ENCODE measurements at places on chromosomes 12 and 14. TPM values are rescaled to one million over a fixed set of nuclear protein-coding genes. Genes with fewer than 3 reads are reported as not detected.

The CLIP1 gene
- 81.1 TPM for total RNA-seq

The PMCH gene
- total RNA-seq, result not detected

The TCL1B gene
- not detected for total RNA-seq

The ANG gene
- total RNA-seq, result 0.40 TPM

The DENND5B gene
- total RNA-seq, result 0.94 TPM

The KIF21A gene
- 12.6 TPM for total RNA-seq

The SLC8A3 gene
- 0.20 TPM for total RNA-seq

The HOXC13 gene
- total RNA-seq, result not detected

The GPR68 gene
- 12.4 TPM for total RNA-seq

The MYH6 gene
- total RNA-seq, result not detected

The SRGAP1 gene
- total RNA-seq, result 0.05 TPM

The TBC1D30 gene
- 0.23 TPM for total RNA-seq

The GALNT8 gene
- total RNA-seq, result 1.4 TPM

GRCh38 chr12:121827351-121828099 lies 23.7 kb downstream of the SETD1B start:
- DNase-seq, result no peak

- no peak for DNase-seq
Observed at GRCh38 chr14:37816135-37816534, 220.7 kb downstream of the TTC6 start.

DNA sequence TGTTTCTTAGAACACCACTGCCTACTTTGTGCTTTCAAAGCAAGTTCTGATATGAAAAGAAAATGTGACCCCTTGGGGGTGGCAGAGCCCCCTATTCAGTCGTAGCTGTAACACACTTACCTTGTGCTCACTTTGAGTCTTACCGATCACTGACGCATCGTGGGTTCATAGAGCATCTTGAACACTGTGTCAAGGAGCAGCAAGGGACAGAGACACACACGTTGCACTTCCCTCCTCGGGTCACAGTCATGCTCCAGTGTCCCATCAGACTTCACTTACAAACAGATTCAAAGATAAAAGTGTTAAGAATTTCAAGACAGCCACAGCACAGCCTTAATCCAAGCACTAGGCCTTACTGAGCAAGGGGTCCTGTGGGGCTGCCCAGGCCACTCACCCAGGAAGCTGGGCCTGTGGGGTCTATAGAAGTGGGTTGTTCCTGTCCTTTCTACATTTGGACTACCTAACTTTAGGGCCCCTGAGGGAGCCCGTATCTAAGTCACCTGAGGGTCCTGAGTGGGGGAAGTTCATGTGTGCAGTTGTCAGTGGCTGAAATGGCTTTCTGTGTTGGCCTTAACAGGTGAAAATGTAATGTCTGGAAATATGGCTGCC lies 75.4 kb upstream of the BDKRB2 start:
- DNase-seq, result no peak

DNA sequence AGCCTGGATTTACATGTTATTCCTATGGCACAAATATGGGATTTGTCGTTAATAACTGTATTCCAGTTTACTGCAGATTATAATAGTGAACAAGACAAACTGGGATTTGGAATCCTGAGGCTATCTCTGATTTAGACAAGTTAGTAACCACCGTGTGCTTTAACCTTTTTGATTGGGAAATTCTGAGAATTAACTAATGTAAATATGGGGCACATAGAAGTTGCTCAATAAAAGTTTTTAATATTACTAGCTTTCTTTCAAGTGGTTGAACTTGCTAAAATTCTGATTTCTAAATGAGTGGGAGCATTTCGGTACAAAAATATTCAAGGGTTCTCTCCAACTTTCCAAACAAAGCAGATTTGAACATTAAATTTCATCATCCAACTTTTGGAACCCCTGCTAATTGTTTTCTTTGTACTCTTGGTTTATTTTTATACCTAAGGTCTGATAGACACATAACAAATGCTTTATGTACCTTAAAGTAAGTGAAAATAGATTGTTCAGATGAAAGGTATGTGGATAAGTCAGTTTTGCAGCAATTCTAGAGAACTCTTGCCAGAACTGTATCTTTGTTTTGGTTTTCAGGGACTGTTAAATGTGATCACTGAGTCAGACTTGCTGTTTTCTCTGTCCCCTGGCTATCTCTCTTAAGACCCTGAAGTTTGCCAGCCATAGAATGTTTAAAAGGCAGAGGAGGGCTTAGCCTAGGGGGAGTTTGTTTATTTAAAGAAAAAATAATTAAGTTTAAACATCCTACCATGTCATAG lies 57.5 kb downstream of the FRS2 start:
- no peak for DNase-seq

- DNase-seq, result no peak
Observed at GRCh38 chr14:59292921-59293534, 104.6 kb downstream of the DAAM1 start.

DNA sequence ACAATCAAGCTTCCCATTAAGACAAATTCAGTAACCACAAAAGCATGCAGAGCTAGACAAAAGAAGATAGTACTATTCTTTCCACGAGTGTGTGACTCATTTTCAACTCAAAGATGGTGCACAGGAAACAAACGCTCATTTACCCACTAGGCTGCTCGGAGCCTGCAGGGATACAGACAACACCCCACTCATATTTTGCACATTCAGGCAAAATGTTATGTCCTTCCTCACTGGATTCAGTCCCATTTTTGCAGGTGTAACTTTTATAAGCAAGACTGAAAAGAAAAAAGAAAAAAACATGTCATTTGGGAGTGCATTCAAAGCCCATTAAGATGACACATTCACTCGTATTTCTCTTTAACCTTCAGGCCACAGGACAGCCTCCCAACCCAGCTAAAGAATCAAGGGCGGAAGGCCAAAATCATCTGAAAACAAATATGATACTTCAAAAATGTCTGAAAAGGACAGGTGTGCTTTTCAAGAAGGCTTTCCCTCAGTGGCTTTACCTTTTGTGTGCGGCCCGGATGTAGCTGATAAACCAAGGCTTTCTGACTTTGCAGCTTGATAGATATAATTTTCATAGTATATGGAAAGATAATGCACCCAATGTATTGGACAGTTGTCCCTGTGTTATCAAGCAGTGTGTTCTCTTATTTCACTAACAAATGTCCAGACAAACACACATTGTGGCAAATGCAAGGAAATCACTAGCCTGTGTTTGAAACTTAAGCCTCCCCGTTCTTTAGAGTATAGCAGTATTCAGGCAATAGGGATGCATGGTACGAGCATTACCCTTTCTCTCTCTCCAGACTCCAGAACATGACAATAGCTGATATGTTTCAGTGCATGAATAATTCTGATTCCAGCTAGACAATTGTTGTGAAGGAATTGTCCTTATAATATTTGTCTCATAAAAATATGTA lies 147.8 kb upstream of the KRR1 start:
- no peak for DNase-seq

- DNase-seq, result no peak
Observed at GRCh38 chr12:12171991-12172511, 94.8 kb downstream of the LRP6 start.

DNA sequence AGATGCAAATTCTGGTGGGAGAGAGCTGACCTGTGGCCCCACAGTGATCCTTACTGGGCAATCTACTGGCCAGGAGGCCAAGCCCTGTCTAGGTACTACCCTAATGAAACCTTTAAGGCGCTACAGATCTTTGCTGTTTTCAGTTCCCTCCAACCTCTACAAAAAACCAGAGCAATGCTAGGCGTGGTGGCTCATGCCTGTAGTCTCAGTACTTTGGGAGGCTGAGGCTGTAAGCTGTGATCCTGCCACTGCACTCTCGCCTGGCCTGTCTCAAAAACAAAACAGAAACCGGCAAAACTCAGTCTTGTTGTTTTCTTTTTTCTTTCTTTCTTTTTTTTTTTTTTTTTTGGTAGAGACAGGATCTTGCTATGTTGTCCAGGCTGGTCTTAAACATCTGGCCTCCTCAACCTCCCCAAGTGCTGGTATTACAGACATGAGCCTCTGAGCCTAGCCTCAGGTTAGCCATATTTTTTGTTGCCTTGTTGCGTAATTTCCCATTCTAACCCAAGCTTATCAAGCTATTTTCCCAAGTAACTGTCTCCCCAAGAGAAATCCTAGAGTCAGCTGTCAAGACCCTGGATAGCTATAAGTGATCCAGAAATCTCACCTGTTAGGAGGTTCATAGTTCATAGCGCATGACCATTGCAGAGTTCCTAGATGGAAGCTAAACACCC lies 2.8 kb downstream of the ETFBKMT start:
- DNase-seq, result no peak

DNA sequence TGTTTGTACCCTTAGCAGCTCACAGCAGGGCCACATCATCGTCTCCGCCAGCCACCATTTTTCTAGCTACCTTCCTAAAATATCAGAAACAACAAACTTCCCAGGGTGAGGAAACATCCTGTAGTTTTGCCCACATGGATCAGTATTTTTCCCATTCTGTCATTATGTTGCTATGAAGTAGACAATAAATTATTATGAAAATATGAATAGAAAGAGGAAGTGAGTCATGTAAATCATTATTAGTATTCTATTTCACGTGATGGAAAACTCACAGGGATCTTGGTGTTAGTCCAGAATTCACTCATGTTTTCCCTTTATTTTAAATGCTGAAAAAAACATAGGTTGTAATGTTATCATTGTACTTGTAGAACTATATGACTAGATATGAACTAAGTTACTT lies 319.4 kb downstream of the SYT1 start:
- no peak for DNase-seq

DNA sequence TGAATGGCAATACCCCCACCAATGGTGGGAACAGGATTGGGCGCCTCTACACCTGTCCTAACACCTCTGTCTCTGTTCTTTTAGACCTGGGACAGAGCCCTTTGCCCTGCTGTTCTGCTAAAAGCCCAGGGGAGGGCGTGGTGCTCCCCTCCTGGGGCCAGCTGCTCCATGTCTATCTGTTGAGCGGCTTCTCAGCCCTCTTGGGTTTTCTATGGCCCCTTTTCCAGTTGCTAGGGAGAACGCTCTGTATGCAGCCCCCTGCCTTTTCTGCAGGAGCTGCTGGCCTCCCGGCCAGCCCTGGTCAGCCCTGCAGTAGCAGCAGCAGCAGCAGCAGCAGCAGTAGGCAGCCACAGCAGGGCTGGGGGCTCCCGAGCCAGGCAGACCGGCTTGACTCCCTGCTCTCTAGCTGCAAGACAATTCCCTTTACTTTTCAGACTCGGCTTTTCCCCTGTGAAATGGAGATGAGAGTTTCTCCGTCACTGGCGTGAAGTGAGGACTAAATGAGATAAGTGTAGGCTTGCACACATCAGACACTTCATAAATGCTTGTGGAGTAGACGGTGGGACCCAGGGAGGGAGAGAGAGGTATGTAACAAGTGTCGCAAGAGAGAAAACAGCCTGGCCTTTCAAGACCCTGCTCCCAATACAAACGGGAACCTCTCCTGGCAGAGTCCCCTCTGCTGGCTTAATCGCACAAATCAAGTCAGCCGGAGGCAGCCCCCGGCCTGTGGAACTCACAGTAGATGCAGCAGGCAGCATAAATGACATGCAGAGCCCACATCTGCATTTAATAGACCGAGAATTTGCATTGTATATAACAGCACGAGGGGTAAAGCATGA lies 1.0 kb downstream of the RTL1 start:
- DNase-seq, result no peak

DNA sequence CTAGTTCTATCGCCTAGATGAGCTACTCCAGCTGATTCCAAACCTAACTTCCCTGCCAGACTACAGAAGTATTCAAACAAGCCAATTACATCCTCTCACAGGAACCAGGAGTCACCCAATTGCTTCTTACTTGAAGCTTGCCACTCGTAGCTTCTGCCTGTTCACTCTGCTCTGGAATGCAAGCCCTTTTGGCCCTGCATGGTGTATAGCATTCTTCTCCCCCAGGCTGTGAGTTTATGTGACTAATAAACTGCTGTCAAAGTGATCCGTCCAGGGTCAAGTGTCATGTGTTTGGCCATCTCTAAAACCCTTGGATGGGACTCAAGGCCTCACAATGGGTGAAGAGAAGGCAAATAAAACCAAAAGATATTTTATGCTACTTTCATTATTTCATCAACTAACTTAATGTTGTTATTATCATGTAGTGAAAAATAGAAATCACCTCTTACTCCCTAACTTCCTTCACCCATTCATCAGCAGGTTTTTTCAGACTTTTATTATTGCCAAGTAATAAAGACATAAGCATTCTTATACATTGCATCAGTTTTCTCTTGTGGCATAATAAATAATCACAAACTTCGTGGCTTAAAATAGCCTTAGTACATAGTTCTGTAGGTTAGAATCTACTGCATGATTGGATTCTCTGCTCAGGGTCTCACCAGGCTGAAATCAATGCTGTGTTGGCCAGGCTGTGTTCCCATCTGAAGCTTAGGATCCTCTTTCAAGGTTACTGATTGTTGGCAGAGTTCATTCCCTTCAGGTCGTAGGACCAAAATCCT lies 1981.7 kb upstream of the FLRT2 start:
- DNase-seq, result no peak

- DNase-seq, result no peak
Observed at GRCh38 chr12:106062693-106063092, 76.1 kb downstream of the NUAK1 start.

GRCh38 chr14:101196051-101196712 lies 292.7 kb upstream of the RTL1 start:
- no peak for DNase-seq

GRCh38 chr14:58091883-58092630 lies 60.0 kb downstream of the ARMH4 start:
- no peak for DNase-seq

DNA sequence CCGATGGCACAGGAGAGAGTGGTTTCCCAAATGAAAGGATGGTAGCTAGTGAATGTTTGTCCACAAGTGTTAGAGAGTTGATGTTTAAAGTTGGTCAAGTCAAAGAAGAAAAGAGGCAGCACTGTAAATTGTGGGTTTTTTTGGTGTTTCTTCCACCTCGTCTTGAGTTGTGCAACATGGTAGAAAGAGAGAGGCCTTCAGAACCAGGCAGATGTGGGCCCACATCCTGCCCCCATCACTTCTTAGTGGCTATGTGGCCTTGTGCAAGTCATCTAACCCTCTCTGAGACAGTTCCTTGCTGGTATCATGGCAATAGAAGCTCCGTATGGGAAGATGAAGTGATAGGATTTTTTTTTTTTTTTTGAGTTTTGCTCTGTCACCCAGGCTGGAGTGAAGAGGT lies 60.8 kb downstream of the NDUFA12 start:
- DNase-seq, result no peak

- DNase-seq, result no peak
Observed at GRCh38 chr14:95294320-95294719, 25.4 kb downstream of the CLMN start.

DNA sequence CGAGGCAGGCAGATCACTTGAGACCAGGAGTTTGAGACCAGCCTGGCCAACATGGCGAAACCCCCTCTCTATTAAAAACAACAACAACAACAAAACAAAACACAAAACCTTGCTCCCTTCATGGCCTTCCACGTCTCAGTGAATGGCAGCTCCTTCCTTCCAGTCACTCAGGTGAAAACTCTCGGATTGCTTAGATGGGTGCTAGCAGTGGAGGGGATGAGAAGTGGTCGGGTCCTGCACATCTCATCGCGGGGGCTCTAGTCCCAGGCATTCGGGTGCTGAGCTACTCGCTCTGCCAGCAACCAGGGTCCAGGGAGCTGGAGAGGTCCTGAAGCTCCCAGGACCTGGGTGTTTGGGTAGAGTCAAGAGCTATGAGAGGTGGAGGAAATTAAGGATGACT lies 7.7 kb downstream of the SLC6A13 start:
- no peak for DNase-seq

Measured in T-helper 17 cell (primary cell).